HFFc6 (cell line): ENCODE measurements at places on chromosomes 5 and 9. TPM values are rescaled to one million over a fixed set of nuclear protein-coding genes. Genes with fewer than 3 reads are reported as not detected.

GRCh38 chr5:80437326-80437725 is 29.5 kb downstream of the ZFYVE16 start:
- peaks cover 40% of the 10 kb centered on the region for H3K36me3 ChIP-seq
- no peak overlapping the region for H3K4me3 ChIP-seq
- no peak overlapping the region for H3K27ac ChIP-seq
- no peaks in the 10 kb centered on the region for H3K27me3 ChIP-seq

DNA sequence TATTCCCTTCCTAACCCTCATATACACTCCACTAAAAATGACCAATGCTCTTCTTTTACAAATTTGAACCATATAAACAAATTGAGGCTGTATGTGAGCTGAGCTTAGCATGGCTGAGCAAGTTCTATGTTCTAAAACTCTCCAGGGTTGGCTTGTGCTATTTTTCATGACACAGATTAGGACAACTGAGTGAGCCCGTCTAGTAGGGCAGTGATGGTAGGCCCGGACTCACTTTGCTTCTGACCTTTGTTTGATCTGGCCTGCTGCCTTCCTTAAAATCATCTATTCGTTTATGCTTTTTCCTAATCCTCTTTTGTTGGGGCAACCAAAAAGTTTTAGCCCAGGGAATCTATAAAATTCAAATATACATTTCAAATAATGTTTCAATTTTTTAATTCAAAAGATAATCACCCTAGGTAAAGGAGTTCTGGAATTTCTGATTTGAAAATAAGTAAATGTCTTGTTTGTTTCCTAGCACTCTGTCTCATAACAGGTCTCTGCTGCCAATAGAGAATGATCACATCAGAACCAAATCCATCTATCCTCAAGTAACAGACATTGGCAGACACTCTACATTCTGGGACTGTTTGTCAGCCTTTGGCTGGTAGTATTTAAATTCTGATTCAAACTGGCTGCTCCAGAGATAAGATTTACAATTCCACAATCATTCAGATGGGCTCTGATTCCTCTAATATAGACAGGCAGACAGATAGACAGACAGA is 217.0 kb upstream of the TARS1 start:
- H3K27ac ChIP-seq = no peak overlapping the region
- H3K4me1 ChIP-seq = peaks cover 19% of the 10 kb centered on the region
- H3K27me3 ChIP-seq = no peaks in the 10 kb centered on the region

- H3K4me1 ChIP-seq = no peaks in the 10 kb centered on the region
- H3K36me3 ChIP-seq = no peaks in the 10 kb centered on the region
- DNase-seq = no peak
Observed at GRCh38 chr9:86965636-86966395, 18.5 kb upstream of the GAS1 start.

DNA sequence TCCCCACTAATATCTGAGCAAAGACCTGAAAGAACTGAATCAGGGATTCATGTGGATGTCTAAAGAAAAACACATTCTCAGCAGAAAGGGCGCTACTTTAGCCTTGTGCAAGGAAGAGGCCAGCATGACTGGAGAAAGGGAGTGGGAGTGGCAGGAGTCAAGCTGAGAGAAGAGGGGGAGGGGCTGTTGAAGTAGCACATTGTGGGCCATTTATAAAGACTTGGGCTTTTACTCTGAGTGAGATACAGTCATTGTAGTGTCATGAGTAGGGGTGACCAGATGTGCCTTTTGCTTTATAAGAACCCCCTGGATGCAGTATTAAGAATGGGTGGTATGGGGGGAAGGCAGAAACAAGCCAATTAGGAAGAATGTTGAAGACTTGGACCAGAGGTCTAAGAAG is 452.8 kb downstream of the ENC1 start:
- no peak overlapping the region for H3K27ac ChIP-seq
- peaks cover 33% of the 10 kb centered on the region for H3K4me1 ChIP-seq
- peaks cover 3% of the 10 kb centered on the region for H3K27me3 ChIP-seq
- H3K4me3 ChIP-seq = no peak overlapping the region

- peaks cover 20% of the 10 kb centered on the region for H3K4me1 ChIP-seq
- H3K27me3 ChIP-seq = peaks cover 14% of the 10 kb centered on the region
- H3K27ac ChIP-seq = no peak overlapping the region
- no peaks in the 10 kb centered on the region for H3K36me3 ChIP-seq
- no peak for DNase-seq
Observed at GRCh38 chr5:132022737-132023136, 11.3 kb upstream of the ACSL6 start.

The TMEM252 gene
- not detected in 2 replicates for total RNA-seq

The CANX gene
- total RNA-seq = 681 to 866 TPM (median 777 TPM) in 3 replicates

The NEURL1B gene
- total RNA-seq = 2.4 to 8.5 TPM (median 4.1 TPM) in 3 replicates

The EXOC3 gene
- 47.2 to 50.0 TPM (median 47.7 TPM) in 3 replicates for total RNA-seq

The ANAPC2 gene
- 34.8 to 41.3 TPM (median 41.2 TPM) in 3 replicates for total RNA-seq

The HTR4 gene
- total RNA-seq = not detected in 3 replicates
